ENCODE measurements at places on chromosomes 7 and 10.

DNA sequence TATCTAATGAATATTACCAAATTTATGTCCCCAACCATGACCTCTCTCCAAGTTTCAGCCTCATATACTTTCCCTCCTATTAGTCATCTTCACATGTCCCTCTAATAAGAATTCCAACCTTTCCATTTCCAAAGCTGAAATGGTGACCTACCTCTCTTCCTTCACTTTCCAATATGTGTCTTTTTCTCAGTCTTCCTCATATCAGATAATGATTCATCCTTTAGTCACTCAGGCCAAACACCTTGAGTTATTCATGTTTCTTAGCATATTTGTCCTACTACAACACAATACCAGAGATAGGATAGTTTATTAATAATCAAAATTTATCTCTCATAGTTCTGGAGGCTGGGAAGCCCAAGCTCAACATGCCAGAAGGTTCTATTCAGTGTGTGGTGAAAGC lies 318.5 kb upstream of the ZWINT start:
- DNase-seq: no peak

- no peak for DNase-seq
Observed at GRCh38 chr10:48681740-48682139, 2.9 kb upstream of the WDFY4 start.

DNA sequence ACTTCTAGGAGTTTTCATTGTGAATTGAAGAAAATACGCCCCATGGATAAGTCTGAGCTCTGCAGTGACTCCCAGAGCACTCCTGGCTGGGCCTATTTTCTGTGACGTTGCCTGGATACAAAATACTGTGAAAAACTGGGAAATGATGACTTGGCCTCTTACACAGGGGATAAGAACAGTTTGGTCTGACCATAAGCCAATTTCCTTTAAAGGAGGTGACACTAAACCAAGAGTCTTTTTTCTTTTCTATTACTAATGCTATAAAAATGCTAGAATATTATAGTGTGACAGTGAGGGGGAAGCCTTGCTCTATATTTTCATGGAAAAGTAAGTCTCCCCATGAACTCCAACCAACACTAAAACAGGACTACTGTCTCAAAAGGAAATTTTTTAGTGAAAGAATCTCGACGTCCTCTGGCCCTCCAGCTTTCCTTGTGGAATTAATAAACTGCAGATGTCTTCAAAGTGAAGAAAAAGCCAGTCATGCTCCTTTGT lies 45.5 kb downstream of the MYOF start:
- no peak for DNase-seq

GRCh38 chr7:91045606-91046005 lies 218.6 kb upstream of the FZD1 start:
- DNase-seq: no peak

GRCh38 chr10:107894516-107894915 lies 730.0 kb upstream of the SORCS1 start:
- DNase-seq: no peak

DNA sequence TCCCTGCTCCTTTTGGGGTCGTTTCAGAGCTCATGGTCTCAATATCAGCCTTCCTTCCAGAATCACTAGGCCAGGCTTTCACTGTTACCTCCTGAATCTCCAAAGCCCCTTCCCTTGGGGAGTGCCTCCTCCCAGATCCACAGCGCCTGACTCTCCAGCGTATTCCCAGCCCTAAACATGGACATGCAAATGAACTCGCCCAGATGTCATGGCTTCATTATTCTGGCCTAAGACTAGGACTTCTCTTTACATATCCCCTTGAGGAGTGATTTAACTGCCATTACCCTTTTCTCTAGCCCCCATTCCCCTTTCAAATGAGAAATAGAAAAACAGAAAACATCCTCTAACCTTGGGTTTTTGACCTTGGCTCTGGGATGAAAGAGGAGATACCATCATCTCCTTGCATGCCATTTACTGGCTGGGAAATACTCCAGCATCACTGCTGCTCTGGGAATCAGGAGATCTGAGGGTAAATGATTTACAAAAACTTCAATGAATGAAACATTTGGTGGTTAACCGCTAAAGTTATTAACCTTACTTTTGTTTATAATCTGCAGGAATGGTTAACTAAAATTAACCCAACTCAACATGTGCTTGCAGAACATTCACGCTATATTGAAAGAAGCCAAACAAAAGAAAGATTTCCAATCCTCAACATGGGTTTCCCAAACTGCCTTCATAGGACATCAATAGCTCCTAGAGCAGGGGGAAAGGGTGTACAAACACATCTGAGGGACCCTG lies 37.0 kb downstream of the FAM171A1 start:
- no peak for DNase-seq

DNA sequence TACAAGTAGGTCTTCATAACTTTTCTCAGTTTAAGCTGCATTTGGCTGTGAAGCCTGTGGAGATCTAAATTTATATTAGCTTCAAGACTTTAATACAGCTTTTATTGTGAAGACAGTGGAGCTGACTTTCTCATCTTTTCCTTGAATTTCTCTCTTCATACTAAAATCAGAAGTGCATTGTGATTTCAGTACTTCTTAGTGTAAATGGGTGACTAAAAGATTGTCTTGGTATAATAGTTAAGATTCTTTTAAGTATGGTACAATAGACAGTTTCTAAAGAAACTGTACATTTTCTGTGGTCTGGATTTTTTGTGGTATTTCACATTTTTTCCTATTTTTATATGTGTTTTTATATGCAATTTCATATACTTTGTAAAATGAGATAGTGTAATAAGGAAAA lies 21.0 kb upstream of the DDX21 start:
- DNase-seq: no peak

DNA sequence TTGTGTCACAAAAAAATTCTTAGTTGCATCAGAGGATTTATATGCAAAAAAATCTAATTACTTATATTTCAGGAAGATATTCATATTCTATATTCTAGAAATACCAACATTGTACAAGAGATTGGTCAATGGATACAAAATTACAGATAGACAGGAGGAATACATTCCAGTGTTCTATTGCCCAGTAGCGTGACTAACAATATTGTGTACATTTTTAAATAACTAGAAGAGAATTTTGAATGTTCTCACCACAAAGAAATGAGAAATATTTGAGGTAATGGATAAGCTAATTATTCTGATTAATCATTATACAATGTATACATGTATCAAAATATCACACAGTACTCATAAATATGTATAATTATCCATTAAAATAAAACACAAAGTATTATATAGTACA lies 253.3 kb downstream of the IPMK start:
- DNase-seq: no peak

GRCh38 chr7:50369143-50370026 lies 64.9 kb downstream of the IKZF1 start:
- DNase-seq: no peak

- no peak for DNase-seq
Observed at GRCh38 chr7:2134740-2135139, 98.0 kb downstream of the MAD1L1 start.

DNA sequence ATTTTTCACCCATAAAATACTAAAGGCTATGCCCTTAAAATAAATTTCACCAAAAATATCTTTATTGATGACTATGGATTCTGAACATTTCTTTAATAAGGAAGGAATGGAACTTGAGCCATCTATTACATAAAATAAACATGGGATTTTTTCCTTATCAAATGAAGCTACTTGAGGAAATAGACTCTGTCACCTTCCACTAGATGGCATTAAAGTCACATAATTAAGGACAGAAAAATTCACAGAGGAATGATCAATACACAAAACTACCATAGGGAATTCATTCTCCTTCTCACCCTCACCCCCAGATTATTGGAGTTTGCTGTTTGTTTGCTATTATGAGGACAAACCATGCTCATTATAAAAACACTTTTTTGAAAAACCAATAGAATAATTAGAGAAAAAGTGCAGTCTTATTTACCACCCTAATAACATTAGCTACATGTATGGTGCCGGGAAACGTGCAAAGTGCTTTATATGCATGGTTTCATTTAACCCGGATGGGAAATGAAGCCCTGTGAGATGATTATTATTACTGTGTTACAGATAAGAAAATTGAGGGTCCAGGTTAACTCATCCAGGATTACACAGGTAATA lies 21.1 kb upstream of the FOXI2 start:
- no peak for DNase-seq

GRCh38 chr10:75386128-75386527 lies 15.4 kb downstream of the ZNF503 start:
- no peak for DNase-seq

- DNase-seq: no peak
Observed at GRCh38 chr7:195010-195829, 2.8 kb downstream of the FAM20C start.

DNA sequence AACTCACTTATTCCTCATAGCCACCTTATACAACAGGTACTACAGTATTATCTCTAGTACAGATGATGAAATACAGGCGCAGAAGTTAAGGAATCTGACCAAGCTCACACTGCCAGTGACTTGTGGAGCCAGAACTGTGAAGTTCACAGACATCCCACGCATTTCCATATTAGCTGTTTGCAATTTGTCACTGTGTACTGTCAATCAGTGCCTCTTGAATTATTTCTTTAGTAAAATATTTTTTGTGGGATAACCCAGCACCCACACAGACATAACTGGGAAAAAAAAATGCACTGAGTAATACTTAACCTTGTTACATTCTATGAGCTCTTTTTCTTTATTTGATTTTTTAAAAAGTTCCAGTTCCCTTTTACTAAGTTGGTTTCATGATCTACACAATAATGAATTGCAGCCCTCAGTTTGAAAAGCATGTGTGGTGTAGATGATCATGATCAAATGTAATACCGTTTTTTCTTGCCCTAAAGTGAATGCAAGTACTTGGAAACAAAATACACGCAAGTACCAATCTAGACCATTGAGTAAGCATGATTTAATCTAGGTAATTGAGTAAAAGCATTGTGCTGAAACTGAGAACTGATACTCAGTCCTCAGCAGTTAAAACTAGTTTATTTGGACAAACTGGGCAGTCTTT lies 14.1 kb downstream of the CUL1 start:
- no peak for DNase-seq

Data from left colon (tissue), 2 donors.